AG20443 (cell line): ENCODE measurements at places on chromosomes 12 and 14.

GRCh38 chr12:78338054-78338785 is 507.5 kb downstream of the NAV3 start:
- no peak for DNase-seq

DNA sequence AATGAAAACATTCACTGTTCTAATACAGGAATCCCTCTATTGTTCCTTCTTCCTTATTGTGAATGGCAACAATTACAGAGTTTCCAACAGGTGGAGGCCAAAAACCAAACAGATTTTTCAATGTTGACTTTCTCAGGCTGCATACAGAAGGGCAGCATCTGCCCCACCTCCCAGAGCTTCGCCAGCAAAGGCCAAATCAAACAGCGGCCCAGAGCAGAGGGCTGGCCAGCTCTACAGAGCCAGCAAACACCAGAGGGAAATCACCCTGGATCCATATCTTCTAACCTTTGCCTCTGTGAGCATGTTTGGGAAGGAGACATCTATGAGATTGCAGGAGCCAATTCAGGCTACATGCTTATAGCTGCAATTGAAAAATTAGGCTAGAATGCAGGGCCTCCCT is 4.4 kb upstream of the CRACR2A start:
- DNase-seq = no peak

DNA sequence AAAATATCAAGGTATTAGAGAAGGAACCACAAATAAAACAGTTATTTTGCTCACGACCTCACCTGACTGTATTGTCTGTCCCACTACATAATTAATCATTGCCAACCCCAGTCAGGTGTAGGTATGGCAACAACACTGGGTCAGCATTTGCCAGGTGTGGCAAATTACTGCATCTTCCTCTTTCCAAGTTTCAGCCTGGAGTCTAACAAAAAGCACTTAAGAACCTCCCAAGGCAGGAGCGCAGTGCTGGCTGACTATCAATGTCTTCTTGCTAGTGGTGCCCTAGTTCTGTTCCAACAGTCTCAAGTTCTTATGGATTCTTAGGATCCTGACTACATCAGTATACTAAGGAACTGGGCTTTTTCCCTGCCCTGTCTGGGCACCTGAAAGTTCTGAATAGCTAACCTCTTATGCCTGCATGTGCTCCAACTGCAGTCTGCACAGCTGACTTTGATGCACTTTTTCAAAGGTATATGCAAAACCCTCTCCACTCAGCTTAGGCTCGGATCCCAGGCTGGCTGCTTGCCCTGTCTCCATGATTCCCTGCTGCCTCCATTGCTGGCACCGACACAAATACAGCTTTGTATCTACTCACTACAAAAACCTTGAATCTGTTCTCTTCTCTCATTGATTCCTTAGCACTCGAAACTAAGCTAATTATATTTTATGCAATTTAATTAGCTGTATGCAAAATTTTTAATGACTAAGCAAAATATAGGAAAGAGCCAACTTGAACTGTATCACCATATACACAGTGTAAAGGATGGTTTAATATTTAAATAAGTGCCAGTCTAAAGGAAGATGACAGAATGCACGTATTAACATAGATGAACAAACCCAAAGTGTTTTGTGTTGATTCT is 113.3 kb downstream of the PRKD1 start:
- DNase-seq = no peak

DNA sequence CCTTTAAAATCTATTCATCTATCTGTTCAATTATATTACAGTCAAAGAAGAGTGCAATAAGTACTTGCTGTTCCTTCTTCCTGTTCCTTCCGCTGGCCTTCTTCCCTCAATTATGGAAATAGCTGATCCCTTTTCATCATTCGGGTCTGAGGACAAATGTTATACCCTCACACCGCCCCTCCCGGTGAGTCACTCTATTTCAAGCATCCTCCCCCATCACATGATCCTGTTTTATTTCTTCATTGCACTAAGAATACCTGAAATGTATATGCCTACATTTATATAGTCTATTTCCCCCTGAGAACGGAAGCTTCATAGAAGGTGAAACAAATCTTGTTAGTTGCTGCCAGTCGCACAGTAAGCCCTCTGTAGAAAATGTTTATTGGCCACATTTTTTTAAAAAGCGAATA is 2.5 kb downstream of the SLC38A1 start:
- DNase-seq = no peak

DNA sequence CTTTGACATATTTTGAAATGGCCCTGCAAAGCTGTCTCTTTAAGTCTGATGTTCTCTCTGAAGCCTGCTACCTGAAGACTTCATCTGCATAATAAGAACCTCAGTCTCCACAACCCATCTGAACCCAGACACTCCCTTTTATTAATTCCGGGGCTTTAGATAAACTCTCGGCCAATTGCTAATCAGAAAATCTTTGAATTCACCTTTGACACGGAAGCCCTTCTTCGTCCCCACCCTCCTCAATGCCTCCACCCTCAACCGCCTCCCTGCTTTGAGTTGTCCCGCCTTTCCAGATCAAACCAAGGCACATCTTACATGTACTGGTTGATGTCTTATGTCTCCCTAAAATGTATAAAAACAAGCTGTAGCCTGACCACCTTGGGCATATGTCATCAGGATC is 17.6 kb downstream of the OR6J1 start:
- DNase-seq = no peak

DNA sequence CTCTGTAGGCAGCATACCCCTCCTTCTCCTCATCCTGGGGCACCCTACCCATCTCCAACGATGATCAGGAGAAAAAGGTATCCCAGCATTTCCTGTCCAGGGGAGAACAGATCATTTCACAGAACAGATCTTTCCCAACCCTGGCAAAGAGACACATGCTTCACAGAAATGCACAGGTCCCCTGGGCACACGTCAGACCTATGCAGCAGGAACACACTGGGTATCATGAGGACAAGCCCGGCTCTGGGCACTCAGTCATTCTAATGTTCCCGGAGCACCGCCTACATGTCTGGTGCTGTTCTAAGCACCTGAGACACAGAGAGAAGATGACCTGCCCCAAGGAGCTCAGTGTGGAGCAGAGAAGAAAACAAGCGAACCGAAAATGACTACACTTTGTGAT is 56.2 kb downstream of the ACTN1 start:
- no peak for DNase-seq

GRCh38 chr14:103613517-103613916 is 15.5 kb upstream of the KLC1 start:
- no peak for DNase-seq

GRCh38 chr12:108649669-108650068 is 16.0 kb upstream of the SELPLG start:
- DNase-seq = peak; percentile 85

GRCh38 chr14:75823334-75823733 is 158.5 kb downstream of the TGFB3 start:
- peak; percentile 50 for DNase-seq

DNA sequence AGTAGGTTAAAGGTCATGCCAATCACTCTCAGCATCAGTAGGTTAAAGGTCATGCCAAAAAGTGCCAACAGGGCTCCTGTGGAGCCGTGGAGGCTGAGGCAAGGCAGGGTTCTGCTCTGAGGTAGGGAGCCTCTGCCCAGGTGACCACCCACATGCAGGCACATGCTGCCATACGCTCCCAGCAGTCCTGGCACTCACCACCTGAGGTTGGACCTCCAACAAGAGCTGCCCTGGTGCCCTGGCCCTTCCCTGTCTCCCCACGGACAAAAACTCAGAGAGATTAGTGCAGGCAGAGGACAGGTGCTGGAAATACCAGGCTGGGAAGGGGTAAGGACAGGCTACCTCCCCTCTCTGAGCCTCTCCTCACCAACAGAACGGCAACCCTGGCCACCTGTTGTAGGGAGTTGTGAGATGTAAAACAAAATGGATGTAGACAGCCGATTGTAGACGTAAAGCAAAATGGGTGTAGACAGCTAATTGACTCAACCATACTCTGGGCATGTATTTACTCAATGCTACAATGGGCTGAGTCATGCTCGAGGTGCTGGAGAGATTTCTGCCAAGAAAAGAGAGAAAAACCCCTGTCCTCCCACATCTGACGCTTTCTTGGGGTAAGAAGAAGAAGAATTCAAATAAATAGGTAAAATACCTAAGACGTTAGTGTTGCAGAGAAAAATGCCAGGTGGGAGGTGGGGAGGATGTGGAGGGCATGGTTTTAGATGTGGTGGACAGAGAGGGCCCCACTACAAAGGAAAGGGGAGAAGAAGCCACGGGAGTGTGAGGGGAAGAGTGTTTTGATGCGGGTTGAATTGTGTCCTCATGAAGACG is 32.4 kb downstream of the LTBP2 start:
- peak; percentile 67 for DNase-seq

DNA sequence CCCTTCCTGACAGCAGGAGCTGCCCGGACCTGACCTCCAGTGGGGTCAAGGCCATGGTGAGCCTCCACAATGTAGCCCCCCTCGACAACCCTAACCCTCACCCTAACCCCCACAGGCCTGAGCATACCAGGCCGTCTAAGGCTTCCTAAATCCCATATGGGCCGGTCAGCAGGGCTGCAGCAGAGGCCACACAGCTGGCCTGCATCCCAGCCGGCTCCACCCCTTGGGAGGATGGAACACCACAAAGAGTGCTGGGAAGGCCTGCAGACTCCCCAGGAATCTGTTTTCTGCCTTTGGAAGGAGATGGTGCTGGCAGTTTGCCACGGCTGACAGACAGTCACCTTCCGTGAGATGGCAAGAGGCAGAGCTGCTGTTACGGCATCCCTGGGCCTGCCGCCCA is 2.8 kb downstream of the TMEM179 start:
- no peak for DNase-seq

- no peak for DNase-seq
Measured at GRCh38 chr12:104991565-104992128, 5.5 kb downstream of the NOPCHAP1 start.

DNA sequence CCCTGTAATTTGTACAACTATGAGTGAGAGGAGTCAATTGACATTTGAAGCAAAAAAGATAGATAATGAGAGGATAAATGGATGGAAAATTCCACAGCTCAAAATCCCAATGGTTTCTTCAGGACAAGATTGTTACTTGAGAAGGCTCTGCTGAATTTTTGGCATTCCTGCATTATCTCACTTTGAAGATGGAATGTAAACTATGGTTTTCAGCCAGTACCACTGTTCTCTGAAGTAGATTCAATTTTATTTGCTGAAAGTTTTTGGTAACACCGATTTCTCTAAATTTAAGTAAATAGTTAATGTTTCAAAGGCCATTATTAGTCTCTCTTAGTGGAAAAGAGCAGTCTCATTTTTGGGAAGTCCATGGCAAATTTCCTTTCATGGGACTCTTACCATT is 121.9 kb upstream of the SLC38A2 start:
- DNase-seq = peak; percentile 69

- peak; percentile 64 for DNase-seq
Measured at GRCh38 chr14:69260861-69261564, 1.1 kb downstream of the GALNT16 start.

DNA sequence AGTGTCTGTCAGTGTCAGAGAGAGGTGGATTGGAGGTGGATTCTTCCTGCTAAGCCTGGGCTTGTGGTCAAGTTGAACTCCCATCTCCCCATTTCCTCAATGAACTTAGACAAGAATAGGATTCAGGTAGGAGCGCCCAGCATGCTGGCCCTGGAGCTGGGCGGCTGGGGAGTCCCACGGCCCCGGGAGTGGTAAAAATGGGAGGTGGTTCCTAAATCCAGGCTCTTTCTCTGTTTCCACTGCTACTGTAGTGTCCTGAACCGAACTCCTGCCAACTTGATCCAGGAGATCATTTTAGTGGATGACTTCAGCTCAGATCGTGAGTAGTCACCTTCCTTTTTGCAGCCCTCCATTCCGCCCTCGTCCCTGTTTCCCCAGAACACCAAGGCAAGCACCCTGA is 65.1 kb downstream of the GALNT16 start:
- no peak for DNase-seq

DNA sequence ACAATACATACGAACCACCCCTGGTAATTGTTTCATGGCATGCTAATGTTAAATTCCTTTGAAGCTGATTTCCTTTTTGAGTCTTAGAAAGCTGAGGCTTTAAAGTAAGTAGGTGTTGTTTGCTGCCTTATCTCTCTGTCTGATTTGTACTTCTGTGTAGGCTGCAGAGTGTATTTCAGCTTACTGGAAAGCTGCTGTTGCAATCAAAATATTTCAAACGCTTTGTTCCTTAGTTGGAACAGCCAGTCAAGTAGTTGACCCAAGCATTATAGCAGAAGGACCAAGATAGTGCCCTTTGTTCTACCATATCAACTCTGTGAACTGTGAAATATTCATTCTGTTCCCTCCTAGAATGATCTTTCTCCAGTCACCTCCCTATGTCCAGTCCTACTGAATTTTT is 3.1 kb downstream of the PKP2 start:
- DNase-seq = no peak

GRCh38 chr14:91185721-91186120 is 58.8 kb downstream of the GPR68 start:
- DNase-seq = peak; percentile 30

DNA sequence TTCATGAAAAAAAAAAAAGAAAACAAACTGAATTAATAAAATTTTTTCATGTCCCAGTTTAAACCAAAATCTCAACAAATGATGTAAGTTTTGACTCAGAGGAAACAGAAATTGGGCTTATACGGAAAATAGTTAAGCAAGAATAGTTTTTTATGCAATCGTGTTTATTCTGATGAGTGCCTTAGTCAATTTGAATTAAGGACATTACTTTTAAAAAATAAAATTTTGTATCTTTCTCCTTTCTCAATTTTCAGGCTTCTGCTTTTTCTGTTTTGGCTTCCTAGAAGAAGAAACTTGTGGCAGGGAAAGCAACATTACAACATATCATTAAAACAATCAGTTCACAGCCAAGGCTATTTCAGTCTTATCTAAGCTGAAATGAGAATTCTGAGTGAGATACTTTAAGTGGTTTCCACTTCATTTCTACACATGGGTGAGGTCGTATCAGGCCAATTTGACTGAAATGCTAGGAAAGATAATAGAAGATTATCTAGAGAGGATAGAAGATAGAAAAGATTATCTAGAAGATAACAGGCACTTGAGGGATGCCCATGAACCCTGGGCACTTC is 52.4 kb downstream of the BCL2L14 start:
- no peak for DNase-seq

GRCh38 chr14:30214461-30215090 is 286.9 kb upstream of the PRKD1 start:
- DNase-seq = peak; percentile 64

- DNase-seq = no peak
Measured at GRCh38 chr12:82832096-82832495, 145.4 kb downstream of the TMTC2 start.

- no peak for DNase-seq
Measured at GRCh38 chr12:58976146-58976545, 55.8 kb upstream of the LRIG3 start.

DNA sequence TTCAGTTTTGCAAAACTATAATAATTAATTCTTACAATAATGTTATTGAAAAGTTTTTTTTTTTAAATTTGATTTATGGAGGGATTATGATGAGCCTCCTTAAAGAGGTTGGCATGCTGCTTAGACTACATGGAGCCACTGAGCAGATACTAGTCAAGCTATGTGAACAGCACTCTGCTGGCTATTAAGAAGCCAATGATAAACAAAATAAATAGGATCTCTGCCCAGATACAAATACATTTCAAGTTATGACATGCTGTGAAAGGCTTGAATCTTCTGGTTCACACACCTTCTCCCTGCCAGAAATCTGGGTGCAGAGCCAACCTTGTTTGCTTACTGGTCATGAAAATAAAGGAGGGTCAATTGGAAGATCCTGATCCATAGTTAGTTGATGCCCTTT is 107.4 kb upstream of the NAV3 start:
- DNase-seq = no peak

GRCh38 chr12:78120866-78121560 is 290.3 kb downstream of the NAV3 start:
- DNase-seq = no peak
